CD4-positive, CD25-positive, alpha-beta regulatory T cell (primary cell): ENCODE measurements at places on chromosomes 1 and 21. TPM values are rescaled to one million over a fixed set of nuclear protein-coding genes. Genes with fewer than 3 reads are reported as not detected.
A peak's percentile ranks its signal among the peaks of the same experiment; 100 is the strongest.

The LDLRAD1 gene
- not detected for total RNA-seq

DNA sequence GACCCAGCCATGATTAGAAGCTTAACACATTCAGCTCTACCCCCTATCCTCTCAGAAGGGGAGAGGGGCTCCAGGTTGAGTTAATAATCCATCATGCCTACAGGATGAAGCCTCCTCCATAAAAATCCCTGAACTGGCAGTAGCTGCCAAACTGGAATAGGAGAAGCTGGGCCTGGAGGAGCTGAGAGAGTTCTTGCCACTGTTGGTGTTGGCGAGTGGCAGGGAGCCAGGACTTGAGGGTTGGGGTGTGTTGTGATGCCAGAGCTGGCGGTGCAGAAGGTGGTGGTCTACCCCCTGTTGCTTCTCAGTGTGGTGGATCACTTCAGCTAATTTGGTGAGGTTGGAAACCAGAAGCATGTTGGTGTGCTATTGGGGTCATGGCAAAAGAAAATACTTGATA, 36.5 kb downstream of the IVNS1ABP start:
- H3K4me3 ChIP-seq: peak overlapping the region; percentile 37
- peak overlapping the region; percentile 65 for H3K27ac ChIP-seq
- no peak for DNase-seq
- H3K36me3 ChIP-seq: no peaks in the 10 kb centered on the region
- peaks cover 49% of the 10 kb centered on the region for H3K4me1 ChIP-seq
- H3K27me3 ChIP-seq: no peaks in the 10 kb centered on the region

The IL10 gene
- 7.0 TPM for total RNA-seq

The TSPAN2 gene
- total RNA-seq: 5.0 TPM

The ETNK2 gene
- total RNA-seq: 3.0 TPM

GRCh38 chr1:213623064-213623581, 364.6 kb upstream of the PROX1 start:
- H3K27ac ChIP-seq: no peak overlapping the region
- no peak for DNase-seq
- H3K27me3 ChIP-seq: no peaks in the 10 kb centered on the region
- no peaks in the 10 kb centered on the region for H3K36me3 ChIP-seq
- no peak overlapping the region for H3K4me3 ChIP-seq

The LHX8 gene
- total RNA-seq: not detected

DNA sequence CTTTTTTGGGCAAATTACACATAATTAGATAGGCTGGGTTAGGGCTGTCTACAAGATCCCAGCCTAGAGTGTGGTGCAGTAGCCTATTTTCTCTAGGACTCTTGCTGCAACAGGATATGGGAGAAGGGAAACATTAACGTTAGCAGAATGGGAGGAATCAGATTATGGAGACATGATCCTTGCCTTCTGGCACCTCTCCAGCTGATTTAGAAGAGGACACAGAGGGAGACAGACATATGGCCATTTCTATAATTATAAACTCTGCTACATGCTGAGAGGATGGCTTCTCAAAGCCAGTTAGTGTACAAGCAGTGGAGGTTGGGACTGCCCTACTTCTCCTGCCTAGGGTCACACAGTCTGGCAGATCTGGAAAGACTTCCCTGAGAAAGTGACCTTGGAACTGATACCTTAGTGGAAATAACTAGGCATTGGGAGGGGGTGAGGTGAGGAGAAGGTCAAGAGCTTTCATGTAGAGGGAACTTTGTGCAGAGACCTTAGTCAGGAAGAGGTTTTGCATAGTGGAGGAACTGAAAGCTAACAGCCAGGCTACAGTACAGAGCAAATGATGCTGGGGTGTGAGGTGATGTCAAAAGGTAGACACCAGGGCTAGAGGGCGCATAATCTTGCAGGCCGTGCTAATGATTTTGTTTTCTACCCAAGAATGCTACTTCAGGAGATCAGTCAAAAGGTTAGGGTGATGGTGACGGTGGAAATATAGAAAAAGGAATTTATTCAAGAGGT, 1.2 kb upstream of the CD1D start:
- H3K4me3 ChIP-seq: no peak overlapping the region
- H3K4me1 ChIP-seq: no peaks in the 10 kb centered on the region
- peaks cover 25% of the 10 kb centered on the region for H3K27me3 ChIP-seq
- no peak overlapping the region for H3K27ac ChIP-seq
- DNase-seq: no peak
- H3K36me3 ChIP-seq: no peaks in the 10 kb centered on the region

The S100A16 gene
- not detected for total RNA-seq

The SPRR2A gene
- not detected for total RNA-seq

GRCh38 chr1:67921725-67922489, 88.6 kb upstream of the GNG12 start:
- H3K36me3 ChIP-seq: no peaks in the 10 kb centered on the region
- H3K27me3 ChIP-seq: no peaks in the 10 kb centered on the region
- H3K4me1 ChIP-seq: no peaks in the 10 kb centered on the region
- H3K4me3 ChIP-seq: no peak overlapping the region
- no peak for DNase-seq

- DNase-seq: no peak
- peaks cover 68% of the 10 kb centered on the region for H3K36me3 ChIP-seq
- no peak overlapping the region for H3K4me3 ChIP-seq
Observed at GRCh38 chr1:179340918-179341317, 24.9 kb upstream of the AXDND1 start.

The FNDC5 gene
- not detected for total RNA-seq

- no peak for DNase-seq
- H3K36me3 ChIP-seq: no peaks in the 10 kb centered on the region
- no peak overlapping the region for H3K4me3 ChIP-seq
- no peaks in the 10 kb centered on the region for H3K4me1 ChIP-seq
Observed at GRCh38 chr1:213623862-213624261, 363.9 kb upstream of the PROX1 start.

The RNU1-3 gene
- total RNA-seq: 3,278 TPM

DNA sequence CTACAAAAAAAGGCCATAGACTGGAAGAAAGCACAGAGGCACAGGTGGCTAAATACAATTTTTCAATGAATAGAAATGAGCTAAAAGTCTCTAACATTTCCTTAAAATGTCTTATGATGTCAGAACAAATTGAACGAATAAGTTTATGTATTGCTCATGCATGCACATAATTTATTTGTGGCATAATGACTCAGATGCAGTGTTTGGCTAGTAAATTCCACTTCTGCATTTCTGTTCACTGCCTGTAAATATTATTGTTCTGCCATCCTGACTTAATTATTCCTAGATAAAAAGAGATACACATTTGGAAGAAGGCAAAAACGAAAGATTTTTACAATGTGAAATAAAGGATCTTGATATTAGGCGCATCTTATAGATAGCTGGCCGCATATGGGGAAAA, 26.6 kb upstream of the EXO1 start:
- H3K4me3 ChIP-seq: no peak overlapping the region
- H3K4me1 ChIP-seq: no peaks in the 10 kb centered on the region
- DNase-seq: no peak
- H3K36me3 ChIP-seq: no peaks in the 10 kb centered on the region
- no peak overlapping the region for H3K27ac ChIP-seq

- H3K36me3 ChIP-seq: no peaks in the 10 kb centered on the region
- H3K27ac ChIP-seq: no peak overlapping the region
Observed at GRCh38 chr1:114234408-114235124, 80.9 kb upstream of the SYT6 start.

GRCh38 chr1:66676613-66677298, 75.5 kb upstream of the DYNLT5 start:
- H3K36me3 ChIP-seq: no peaks in the 10 kb centered on the region
- H3K27me3 ChIP-seq: peaks cover 5% of the 10 kb centered on the region
- no peak overlapping the region for H3K27ac ChIP-seq
- DNase-seq: no peak

- no peak overlapping the region for H3K4me3 ChIP-seq
- H3K36me3 ChIP-seq: no peaks in the 10 kb centered on the region
- no peak for DNase-seq
- H3K27me3 ChIP-seq: no peaks in the 10 kb centered on the region
Observed at GRCh38 chr1:74334147-74334546, 99.0 kb downstream of the TNNI3K start.

The PDPN gene
- not detected for total RNA-seq

GRCh38 chr1:156920233-156921052, at the start of gene LRRC71:
LRRC71 (plus strand) TSS chr1:156920632; CDS start chr1:156920804, 172 bp downstream.
- H3K4me1 ChIP-seq: peaks cover 21% of the 10 kb centered on the region
- H3K4me3 ChIP-seq: no peak within 1 kb of the TSS
- peaks cover 32% of the 10 kb centered on the region for H3K27me3 ChIP-seq
- DNase-seq: peak; percentile 11

The CFH gene
- total RNA-seq: 0.17 TPM

DNA sequence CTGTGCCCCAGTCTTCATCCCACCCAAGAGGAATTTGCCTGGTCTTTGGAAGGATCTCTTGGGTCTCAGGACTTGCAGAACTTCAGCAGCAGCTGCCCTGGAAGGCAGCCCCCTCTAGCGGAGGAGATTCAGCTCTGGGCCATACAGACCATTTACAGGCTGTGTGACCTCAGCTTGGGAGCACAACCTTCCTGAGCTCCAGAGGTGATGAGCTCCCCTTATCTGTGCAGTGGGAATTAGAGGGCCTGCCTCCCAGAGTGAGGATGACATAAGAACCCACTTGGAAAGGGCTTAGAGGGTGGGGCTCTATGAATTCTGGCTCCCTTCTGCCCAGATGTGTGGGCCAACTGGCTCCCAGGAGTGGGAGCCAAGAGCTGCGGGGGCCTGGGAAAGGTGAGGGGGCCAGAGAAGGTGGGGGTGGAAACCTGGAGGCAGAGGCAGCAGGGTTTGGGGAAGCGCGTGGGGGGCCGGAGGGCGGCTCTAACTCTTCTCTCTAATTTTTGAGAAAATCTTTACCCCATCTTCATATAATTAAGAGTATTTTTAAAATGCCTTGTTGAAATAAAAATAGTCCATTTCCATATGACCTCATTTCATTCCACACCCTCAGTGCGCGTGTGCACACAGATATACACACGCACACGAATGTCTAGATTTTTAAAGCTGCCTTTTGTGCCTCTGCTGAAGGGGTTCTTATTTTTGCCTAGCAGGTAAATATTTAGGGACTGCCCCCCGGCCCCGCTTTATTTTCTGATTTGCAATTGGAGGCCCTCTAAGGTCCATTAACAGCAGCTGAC, 21.5 kb downstream of the EPHB2 start:
- no peak overlapping the region for H3K27ac ChIP-seq
- H3K4me1 ChIP-seq: no peaks in the 10 kb centered on the region
- no peaks in the 10 kb centered on the region for H3K36me3 ChIP-seq
- DNase-seq: no peak

DNA sequence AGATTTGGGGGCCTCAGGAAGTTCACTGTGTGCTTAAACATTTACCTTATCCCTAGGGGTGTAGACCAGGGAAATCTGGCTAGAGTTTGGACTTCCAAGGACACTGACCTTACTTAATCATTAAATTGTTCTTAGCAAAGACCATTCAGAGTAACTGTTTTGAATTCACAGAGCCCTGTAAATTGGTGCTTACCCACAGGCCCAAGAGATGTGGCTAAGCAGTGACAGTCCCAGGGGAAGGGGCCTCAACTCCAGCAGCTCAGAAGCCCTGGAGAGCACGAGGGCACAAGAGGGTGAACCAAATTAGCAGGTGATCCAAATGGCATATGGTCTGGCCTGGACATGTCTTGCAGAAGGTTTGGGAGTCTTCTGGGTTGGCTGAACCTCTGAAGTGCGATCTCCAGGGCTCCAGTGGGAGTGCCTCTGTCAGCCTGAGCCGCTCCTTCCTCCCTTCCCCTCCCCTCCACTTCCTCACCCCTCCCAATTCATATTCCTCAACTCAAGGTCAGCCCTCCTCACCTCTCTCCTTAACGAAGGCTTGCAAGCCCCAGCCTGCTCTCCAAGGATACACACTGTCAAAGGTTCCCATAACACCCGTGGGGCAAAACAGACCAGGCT, 4.3 kb downstream of the PAQR7 start:
- H3K27me3 ChIP-seq: no peaks in the 10 kb centered on the region
- H3K4me1 ChIP-seq: peaks cover 17% of the 10 kb centered on the region
- no peak overlapping the region for H3K27ac ChIP-seq

GRCh38 chr1:30740251-30741238, 17.0 kb downstream of the LAPTM5 start:
- peaks cover 66% of the 10 kb centered on the region for H3K36me3 ChIP-seq
- H3K27ac ChIP-seq: peak overlapping the region; percentile 94
- H3K27me3 ChIP-seq: no peaks in the 10 kb centered on the region
- H3K4me1 ChIP-seq: peaks cover 62% of the 10 kb centered on the region

The HNRNPR gene
- 126 TPM for total RNA-seq

The CPLANE2 gene
- 7.5 TPM for total RNA-seq

GRCh38 chr1:240128366-240128765, 36.7 kb downstream of the FMN2 start:
- no peaks in the 10 kb centered on the region for H3K4me1 ChIP-seq
- no peaks in the 10 kb centered on the region for H3K27me3 ChIP-seq
- no peak overlapping the region for H3K4me3 ChIP-seq
- no peak for DNase-seq

- H3K4me1 ChIP-seq: peaks cover 49% of the 10 kb centered on the region
- peaks cover 14% of the 10 kb centered on the region for H3K36me3 ChIP-seq
- peak overlapping the region; percentile 10 for H3K27ac ChIP-seq
- H3K27me3 ChIP-seq: no peaks in the 10 kb centered on the region
- DNase-seq: no peak
- H3K4me3 ChIP-seq: peak overlapping the region; percentile 34
Observed at GRCh38 chr1:64933296-64934070, 32.9 kb downstream of the JAK1 start.

The S100A5 gene
- total RNA-seq: 1.8 TPM

The FHAD1 gene
- not detected for total RNA-seq

- no peak overlapping the region for H3K4me3 ChIP-seq
- H3K4me1 ChIP-seq: no peaks in the 10 kb centered on the region
- no peak for DNase-seq
- H3K27me3 ChIP-seq: no peaks in the 10 kb centered on the region
Observed at GRCh38 chr1:181777812-181778211, 283.7 kb downstream of the ZNF648 start.

DNA sequence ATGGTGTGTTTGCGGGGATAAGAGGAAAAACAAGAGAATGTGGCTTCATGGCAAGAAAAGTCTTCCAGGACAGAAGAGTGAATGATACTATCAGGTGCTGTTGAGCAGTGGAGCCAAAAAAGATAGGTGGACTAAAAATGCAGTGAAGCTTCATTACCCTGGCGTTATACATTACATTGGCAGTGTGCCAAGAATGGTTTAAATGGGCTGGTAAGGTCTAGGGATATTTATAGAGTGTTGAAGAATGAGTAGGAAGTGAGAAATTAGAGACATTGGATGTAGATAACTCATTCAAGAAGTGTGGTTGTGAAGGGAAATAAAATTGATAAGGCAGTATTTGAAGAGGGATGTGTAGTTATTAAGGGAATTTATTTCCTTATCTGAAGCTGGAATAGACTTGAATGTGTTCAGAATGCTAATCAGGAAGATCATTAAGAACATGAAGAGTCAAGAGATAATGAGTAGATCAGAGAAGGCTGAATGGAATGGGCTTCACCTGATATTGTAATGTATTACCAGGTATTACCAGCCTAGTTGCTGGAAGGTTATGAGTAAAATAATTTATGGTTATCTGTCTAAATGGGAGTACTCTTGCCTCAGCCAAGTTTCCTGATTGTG, 72.7 kb downstream of the MAST2 start:
- no peaks in the 10 kb centered on the region for H3K27me3 ChIP-seq
- H3K4me1 ChIP-seq: no peaks in the 10 kb centered on the region
- no peaks in the 10 kb centered on the region for H3K36me3 ChIP-seq
- DNase-seq: no peak
